Esophagus mucosa (tissue), 1 donor: ENCODE measurements at places on chromosomes 11 and 22. TPM values are rescaled to one million over a fixed set of nuclear protein-coding genes. Genes with fewer than 3 reads are reported as not detected.

DNA sequence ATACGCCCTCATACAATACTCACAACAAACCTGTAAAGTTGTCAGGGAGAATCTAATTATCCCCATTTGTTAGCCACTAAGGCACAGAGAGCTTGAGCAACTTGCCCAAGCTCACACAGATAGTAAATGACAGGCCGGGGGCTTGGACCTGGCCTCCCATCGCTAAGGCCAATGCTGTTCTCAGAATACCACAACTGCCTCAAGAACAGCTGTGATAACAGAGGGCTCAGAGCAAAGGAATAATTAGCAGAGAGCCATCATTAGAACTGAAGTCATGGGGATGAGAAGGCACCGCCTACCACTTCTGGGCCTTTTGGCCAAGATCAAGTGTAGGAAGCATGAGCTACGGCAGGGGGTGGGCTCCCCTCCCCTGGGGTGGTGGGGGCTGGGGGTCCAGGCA, 98.6 kb downstream of the FEZ1 start:
- no peak for ATAC-seq

- ATAC-seq, result no peak
Measured at GRCh38 chr22:37095113-37095512, 14.4 kb downstream of the TMPRSS6 start.

GRCh38 chr22:45155050-45155840, 8.5 kb upstream of the NUP50 start:
- no peak for ATAC-seq

DNA sequence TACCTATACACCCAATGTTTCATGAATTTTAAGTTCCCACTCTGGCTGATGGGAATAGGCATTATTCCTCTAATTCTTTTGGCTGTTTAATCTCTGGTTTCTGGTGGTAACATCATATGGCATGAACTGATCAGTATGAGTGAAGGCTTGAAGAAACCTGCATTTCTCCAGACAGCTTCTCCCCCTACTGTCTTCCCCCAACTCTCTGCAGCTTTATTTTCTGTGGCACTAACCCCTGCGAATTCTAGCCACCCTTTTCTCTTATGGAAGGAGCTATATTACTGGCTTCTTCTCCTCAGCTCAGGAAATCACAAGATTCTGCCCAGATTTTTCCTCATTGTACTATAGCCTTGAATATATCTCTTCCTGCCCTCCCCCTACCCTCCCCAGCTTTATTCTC, 57.1 kb downstream of the CASP12 start:
- ATAC-seq, result no peak

DNA sequence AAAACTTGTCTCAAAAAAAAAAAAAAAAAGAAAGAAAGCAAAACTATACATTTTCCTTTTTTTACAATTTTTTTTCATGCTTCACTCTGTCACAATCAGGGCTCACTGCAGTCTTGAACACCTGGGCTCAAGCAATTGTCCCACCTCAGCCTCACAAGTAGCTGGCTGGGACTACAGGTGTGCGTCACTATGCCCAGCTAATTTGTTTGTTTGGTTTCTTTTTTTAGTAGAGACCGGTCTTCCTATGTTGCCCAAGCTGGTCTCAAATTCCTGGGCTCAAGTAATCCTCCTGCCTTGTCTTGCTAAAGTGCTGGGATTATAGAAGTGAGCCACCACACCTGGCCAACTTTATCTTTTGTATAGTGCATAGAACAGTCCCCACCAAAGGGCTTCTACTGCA, 15.0 kb upstream of the CXCR5 start:
- peak; percentile 19 for ATAC-seq

GRCh38 chr11:17526931-17527627, 17.1 kb downstream of the USH1C start:
- ATAC-seq, result no peak

DNA sequence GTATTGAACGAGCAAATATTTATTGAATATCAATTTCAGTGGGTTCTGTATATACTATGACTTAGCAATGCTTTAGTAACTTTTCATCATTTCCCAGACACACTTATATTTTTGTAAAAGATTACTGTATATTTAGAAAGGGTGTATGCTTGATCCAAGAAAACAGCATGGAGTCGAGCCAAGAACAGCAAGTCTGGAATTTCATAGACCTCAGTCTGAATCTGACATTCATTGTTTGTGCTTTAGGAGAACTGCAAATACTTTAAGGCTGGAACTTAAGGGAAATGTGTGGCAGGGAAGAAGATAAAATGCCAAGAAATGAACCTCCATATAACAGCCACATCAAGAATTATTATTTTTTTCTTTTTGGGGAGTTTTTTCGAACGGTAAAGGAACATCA, 1156.8 kb downstream of the LRRC4C start:
- ATAC-seq, result no peak

DNA sequence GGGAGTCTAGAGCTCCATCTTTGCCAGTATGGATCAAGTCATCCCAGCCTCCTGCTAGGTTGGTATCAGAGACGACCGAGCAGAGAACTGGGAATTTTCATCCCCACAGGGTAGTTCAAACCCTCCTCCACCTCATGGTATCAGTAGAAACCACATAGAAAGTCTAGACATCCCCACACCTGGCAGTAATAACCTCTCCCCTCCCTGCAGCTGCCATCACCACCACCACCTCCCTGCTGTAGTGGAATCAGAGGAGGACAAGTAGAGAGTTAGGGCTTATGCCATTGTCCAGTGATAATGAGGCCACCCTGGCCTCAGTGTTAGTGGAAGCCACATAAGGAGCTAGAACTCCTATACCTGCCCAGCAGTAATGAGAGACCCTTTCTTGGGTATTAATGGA, 34.3 kb downstream of the BTG4 start:
- ATAC-seq, result no peak

DNA sequence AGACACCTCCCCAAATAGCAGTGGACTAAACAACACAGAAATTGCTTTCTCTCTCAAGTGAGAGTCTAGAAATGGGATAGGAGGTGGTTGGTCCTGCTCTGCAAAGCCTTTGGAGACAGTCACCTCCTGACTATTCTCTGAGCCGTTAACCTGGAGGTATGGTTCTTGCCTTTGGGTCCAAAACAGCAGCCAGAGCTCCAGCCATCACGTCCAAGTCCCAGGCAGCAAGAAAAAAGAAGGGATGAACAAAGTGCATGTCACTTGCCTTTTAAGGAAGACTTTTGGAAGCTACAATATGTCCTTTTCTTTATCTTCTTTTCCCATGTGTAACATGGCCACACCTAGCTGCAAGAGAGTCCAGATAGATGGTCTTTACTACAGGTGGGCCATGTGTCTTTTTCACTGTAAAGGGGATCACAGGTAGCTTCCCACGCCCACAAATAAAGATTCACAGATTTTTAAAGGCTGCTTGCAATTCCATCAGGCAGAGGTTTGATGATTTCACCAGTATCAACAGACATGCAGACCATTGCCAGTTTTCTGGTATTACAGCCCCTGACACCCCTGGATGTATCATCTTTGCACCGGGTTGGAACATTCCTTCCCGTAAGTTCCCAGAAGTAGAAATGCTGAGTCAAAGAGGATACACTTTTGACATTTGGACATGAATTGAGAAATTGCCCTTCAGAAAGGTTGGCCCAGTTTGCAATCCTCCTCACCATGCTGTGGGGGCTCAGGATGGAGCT, 66.0 kb downstream of the MYEOV start:
- ATAC-seq, result no peak

- no peak for ATAC-seq
Measured at GRCh38 chr11:83007909-83008580, 63.7 kb downstream of the RAB30 start.

DNA sequence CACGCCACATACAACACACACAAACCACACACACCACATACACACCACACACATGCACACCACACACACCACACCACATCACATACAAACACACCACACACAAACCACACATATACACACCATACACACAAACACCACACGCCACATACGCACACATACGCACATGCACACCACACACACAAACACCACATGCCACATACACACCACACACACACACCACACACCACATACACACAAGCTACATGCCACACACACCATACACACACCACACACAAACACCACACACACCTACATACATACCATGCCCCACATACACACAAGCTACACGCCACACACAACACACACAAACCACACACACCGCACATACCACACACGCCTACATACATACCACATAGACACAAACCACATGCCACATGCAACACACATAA, 15.7 kb upstream of the TH start:
- ATAC-seq, result no peak

GRCh38 chr11:79371152-79371551, 69.7 kb downstream of the TENM4 start:
- ATAC-seq, result peak; percentile 22

- ATAC-seq, result no peak
Measured at GRCh38 chr11:26204101-26204500, 127.8 kb upstream of the ANO3 start.

- no peak for ATAC-seq
Measured at GRCh38 chr11:119671051-119671450, 57.9 kb downstream of the NECTIN1 start.

GRCh38 chr22:31344256-31344577, 1.9 kb downstream of the PATZ1 start:
- no peak for ATAC-seq

DNA sequence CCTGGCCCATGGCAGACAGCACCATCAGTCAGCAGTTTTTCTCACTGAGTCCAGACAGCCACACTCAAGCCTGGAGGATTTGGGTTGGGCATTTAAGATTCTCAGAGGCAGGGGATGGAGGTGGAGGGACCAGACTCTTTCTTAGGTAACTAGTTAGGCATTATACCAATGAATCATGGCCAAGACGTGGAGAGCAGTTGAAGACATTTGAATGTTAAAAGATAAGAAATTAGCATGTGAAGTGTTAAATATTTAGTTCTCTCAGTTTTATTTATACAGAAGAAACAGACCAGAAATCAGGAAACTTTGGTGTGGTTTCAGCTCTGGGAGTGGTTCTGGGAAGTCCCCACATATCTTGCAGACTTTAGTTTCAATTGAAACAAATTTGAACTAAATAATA, 9.9 kb downstream of the GTF2H1 start:
- ATAC-seq, result no peak

DNA sequence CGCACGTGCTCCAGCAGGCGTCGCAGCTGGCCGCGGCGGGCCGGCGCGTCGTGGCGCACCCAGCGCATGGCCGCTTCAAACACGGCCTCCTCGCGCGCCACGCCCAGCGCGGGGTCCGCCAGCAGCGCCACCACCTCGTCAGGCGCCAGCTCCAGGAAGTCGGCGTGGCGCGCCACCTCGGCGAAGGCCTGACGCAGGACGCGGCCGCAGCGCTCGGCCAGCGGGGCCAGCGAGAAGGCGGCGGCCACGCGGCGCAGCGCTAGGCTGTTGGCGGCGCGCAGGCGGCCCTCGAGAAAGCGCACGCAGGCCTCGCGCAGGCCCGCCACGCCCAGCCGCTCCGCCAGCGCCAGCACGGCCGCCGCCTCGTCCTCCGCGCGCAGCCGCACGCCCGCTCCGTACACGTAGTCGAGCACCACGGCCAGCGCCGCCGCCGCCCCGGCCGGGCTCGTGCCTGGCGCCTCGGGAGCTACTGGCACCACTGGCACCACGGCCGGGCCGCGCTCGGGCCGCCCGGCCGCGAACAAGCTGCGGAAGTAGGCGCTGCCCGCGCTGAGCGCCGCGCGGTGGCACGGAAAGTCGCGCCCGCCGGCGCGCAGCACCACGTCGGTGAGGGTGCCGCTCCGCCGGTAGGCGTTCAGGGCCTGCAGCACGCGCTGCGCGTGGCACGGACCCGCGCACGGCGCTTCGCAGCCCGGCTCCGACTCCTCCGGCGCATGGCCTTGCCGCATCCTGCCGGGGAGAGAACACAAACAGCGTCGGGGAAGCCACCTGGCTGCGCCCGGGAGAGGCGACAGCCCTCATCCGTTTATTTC, 2.9 kb downstream of the KLHL35 start:
- ATAC-seq, result peak; percentile 81

DNA sequence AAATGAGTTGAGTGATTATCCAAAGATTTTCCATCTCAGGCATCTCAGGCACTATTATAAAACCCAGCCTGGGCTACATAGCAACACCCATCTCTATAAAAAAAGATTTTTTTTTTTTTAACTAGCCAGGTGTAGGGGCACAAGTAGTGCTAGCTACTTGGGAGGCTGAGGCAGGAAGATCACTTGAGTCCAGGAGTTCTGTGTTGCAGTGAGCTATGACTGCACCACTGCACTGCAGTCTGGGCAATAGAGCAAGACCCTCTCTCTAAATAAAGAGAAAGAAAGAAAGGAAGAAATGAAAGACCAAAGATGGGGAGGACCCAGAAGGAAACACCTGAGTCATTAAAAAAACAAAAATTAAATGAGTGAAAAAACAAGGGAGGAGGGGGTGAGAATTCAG, 14.1 kb downstream of the RSF1 start:
- ATAC-seq, result no peak

DNA sequence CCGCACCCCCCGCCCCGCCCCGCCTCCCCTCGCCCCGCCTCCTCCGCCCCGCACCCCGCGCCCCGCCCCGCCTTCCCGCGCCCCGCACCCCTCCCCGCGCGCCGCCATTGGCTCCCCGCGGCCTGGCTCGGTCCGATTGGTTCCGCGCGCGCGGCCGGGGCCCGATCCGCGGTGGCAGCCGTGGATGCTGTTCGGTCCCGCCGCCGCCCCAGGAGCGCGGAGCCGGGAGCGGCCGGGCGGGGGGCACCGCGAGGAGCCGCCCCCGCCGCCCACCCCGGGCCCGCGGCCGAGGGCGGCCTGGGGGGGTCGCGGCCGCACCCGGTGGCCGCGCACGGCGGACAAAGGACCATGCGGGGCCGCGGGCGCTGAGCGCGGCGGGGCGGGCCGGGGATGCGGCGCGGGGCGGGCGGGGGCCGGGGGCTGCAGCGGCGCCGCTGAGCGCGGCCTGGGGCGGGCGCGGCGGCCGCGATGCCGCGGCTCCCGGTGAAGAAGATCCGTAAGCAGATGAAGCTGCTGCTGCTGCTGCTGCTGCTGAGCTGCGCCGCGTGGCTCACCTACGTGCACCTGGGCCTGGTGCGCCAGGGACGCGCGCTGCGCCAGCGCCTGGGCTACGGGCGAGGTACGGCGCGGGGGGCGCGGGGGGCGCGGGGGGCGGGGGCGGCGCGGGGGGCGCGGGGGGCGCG, at the start of gene B4GALNT4:
Gene B4GALNT4 (plus strand): TSS at position 164 of the 683 bp plus-strand sequence. CDS start 305 bp downstream, at position 469.
- no peak for ATAC-seq

GRCh38 chr22:47460176-47460575, 697.7 kb downstream of the TBC1D22A start:
- no peak for ATAC-seq

The MYO18B gene
- total RNA-seq, result 0.16 TPM

The THY1 gene
- 3.6 TPM for total RNA-seq

The OTOG gene
- total RNA-seq, result not detected

The SLC6A5 gene
- not detected for total RNA-seq

The PANX3 gene
- total RNA-seq, result not detected

The FREY1 gene
- total RNA-seq, result 0.56 TPM

The UFD1 gene
- total RNA-seq, result 57.9 TPM

The GLB1L2 gene
- 2.2 TPM for total RNA-seq
